ENCODE measurements at places on chromosomes 6 and 20. TPM values are rescaled to one million over a fixed set of nuclear protein-coding genes. Genes with fewer than 3 reads are reported as not detected.

PXDC1 gene
- total RNA-seq, result 5.1 TPM

SPATS1 gene
- not detected for total RNA-seq

MCCD1 gene
- total RNA-seq, result not detected

RSPH4A gene
- total RNA-seq, result 1.2 TPM

GSTA2 gene
- 1.7 TPM for total RNA-seq

TDRD6 gene
- total RNA-seq, result 0.04 TPM

MUC22 gene
- total RNA-seq, result not detected

OPRM1 gene
- not detected for total RNA-seq

KHDC1L gene
- not detected for total RNA-seq

POM121L2 gene
- total RNA-seq, result 0.27 TPM

HLA-C gene
- total RNA-seq, result 248 TPM

Measured in endodermal cell (in vitro differentiated cells).